NB4 (cell line): ENCODE measurements at places on chromosomes 13 and 19.

GRCh38 chr19:31037286-31037980 lies 311.8 kb downstream of the TSHZ3 start:
- no peak for DNase-seq

- DNase-seq, result no peak
Observed at GRCh38 chr13:99316657-99317256, 9.6 kb upstream of the GPR183 start.

GRCh38 chr13:50339271-50339670 lies 324.0 kb downstream of the KCNRG start:
- no peak for DNase-seq

GRCh38 chr13:113184568-113185440 lies 23.7 kb downstream of the PCID2 start:
- no peak for DNase-seq

GRCh38 chr13:25963674-25964073 lies 88.1 kb downstream of the SHISA2 start:
- DNase-seq, result no peak

- peak; percentile 10 for DNase-seq
Observed at GRCh38 chr19:57241176-57241575, 744 bp downstream of the ZNF805 start.

DNA sequence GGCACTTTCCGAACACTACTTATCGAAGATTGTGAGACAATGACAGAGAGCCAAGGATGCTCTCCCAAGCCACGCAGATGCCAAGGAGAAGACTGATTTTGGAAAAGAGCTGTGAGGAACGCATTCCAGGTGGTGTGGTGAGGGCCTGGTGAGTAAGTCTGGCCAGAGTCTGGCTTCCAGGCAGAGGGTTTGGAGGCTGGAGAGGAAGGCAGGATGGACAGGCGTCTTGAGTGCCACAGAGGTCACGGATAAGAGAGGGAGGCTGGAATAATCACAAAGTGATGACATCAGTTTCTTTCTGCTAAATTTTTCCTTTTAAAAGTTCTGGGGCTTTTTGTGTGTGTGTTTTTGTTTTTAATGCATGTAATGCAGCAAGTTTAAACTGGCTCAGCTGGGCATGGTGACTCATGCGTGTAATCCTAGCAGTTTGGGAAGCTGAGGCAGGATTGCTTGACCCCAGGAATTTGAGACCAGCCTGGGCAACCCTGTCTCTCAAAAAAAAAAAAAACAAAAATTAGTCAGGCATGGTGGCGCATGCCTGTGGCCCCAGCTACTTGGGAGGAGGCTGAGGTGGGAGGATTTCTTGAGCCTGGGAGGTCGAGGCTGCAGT lies 235.1 kb downstream of the NALCN start:
- no peak for DNase-seq

- no peak for DNase-seq
Observed at GRCh38 chr13:112058941-112059340, 8.0 kb upstream of the SOX1 start.

- peak; percentile 40 for DNase-seq
Observed at GRCh38 chr13:26867451-26868091, 107.0 kb upstream of the GPR12 start.

DNA sequence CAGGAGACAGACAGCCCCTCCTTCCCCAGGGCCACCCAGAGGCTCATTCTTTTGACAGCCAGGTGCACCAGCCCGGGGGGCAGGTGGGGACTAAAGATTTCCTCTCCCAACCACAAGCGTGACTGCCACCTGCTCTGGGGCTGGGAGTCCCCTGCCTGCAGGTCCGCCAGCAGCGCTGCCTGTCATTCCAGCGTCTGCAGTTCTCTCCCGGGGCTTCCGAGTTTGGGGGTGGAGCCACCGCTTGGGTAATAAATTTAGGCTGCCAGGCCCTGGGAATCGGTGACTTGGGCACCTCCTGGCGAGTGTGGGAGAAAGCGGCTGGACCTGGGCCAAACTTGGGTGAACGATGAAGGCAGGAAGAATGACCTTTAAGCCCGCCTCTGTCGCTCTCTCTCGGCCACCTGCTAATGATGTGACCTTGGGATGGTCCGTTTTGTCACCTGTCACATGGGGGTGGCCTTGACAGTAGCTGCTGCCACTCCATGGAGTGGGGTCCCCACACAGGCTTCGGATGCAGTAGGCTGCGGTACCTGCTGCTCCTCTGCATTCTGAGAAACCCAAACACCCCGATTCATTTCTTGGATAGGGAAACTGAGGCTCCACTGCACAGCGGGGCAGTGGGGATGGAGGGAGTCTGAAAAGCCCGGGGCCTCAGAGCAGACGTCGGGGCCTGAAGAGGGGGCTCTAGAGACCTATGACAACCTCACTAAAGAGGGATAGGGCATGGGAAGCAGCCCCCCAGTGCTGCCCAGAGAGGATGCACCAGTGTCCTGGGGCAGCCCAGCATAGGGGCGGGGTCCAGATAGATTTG lies 12.8 kb downstream of the FUT6 start:
- peak; percentile 40 for DNase-seq

DNA sequence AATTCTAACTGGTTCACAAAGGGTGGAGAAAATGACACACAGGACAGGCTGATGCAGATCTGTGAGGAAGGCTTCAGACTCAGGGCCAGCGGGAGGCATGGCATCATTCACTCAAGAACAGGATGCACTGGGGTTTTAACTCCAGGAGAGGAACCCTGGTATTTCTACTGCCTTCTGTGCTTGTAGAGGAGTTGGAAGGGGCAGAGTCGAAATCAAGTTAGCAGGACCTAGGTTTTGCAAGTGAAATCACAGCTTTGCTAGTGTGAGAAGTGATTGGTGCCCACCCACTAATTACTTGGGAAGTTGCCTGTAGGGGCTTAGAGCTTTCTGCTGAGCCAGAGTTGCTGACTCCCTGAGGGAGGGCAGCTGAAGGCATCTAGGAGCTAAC lies 92.7 kb downstream of the AKAP11 start:
- DNase-seq, result no peak

GRCh38 chr13:47705185-47705584 lies 295.9 kb downstream of the SUCLA2 start:
- no peak for DNase-seq

GRCh38 chr13:46119883-46120614 lies 15.2 kb upstream of the CPB2 start:
- DNase-seq, result no peak

GRCh38 chr13:111261326-111261725 lies 59.1 kb upstream of the TEX29 start:
- DNase-seq, result no peak

- no peak for DNase-seq
Observed at GRCh38 chr13:26663791-26664190, 96.8 kb downstream of the GPR12 start.

- no peak for DNase-seq
Observed at GRCh38 chr13:47598340-47598911, 402.6 kb downstream of the SUCLA2 start.

DNA sequence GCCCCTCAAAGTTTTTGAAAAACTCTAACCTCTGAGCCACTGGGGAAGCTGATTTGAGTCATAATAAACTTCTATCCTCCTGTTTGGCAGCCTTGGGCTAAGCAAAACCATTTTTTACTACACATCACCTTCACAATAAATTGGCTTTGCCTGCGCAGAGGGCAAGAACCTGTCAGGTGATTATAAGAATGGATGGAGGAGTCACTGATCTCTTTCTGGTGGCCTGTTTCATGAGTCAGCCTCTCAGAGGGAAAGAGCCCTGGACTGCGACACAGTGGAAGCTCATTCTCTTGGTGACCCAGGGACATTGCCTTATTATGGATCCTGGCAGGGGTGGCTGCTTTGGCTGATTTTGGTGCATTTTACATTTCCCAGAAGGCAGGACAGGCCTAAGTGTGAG lies 17.5 kb upstream of the PSG9 start:
- no peak for DNase-seq

DNA sequence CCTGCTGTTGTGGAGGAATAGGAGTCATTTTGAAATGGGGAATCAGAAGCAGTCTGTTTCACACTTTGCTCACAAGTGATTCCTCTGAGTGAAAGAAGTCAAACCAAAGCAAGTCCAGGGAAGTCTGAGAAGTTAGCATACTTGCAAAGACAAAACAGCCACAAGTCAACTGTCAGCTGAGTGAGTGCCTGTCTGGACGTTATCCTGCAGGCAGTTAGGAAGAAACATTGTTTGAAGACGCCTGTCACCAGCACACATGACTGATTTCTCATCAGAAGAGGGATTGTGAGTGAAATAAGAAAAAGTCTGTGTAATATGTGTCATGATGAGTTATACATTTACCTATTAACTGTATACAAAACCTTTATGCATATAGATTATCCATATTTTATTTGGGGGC lies 153.5 kb downstream of the KCNRG start:
- DNase-seq, result no peak

- no peak for DNase-seq
Observed at GRCh38 chr13:99692854-99693253, 191.6 kb downstream of the TM9SF2 start.

GRCh38 chr13:62046512-62046911 lies 630.9 kb upstream of the PCDH20 start:
- DNase-seq, result no peak

- no peak for DNase-seq
Observed at GRCh38 chr19:42166316-42166715, 34.1 kb upstream of the POU2F2 start.

DNA sequence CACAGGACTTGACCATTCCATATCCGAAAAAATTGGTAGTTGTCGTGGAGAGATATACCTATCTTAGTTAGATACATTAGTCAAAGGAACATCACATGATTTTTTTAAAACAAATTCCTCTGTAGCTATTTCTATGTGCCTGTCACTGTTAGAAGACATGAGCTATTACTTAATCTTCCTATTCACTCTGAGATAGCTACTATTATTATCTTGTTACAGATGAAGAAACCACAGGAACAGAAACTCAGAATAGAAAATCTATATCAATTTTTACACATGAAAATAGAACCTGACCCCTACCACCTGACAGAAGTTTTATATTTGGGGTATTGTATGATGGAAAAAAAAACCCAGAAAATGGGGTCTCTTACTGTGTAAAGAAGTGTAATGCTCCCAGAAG lies 68.9 kb upstream of the TDRD3 start:
- no peak for DNase-seq

DNA sequence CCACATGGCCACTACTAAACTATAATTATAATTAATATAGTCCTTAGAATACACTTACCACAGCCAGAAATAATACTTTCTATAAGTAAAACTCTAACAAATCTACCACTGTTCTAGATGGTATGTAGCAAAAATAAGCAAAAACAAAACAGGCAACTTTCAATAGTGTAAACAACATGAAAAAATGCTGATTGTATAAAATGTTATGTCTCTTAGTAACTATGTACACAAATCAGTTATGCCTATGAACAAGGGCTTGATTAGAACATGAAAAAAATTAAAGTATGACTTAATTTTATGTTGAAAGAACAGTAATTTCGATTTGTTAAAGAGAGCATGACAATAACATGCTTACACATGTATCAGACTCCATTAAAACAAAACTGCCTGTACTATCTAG lies 60.7 kb downstream of the LATS2 start:
- no peak for DNase-seq

GRCh38 chr19:9436358-9436757 lies 985 bp upstream of the ZNF266 start:
- no peak for DNase-seq

GRCh38 chr13:88761145-88761544 lies 1090.0 kb downstream of the SLITRK5 start:
- no peak for DNase-seq

GRCh38 chr19:30854207-30854606 lies 482.0 kb downstream of the ZNF536 start:
- no peak for DNase-seq

DNA sequence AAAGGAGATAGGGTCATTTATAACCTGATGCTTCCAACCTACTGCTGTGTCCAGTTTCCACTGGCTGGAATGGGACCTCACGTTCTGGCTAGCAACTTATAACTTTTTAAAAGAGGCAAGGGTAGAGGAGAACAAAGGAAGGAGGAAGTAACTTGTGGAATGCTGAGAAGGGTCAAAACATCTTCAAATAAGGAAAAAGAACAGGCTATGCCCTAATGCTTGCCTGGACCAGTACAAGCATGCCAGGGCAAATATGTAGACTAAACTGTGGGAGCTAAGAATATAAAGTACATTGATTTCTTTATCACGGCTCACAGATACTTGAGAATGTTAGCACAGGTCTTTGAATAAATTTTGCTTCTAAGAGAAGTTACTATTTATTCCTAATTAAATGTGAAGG lies 1.5 kb upstream of the ZNF561 start:
- no peak for DNase-seq

GRCh38 chr13:84609716-84610115 lies 727.4 kb upstream of the SLITRK1 start:
- DNase-seq, result no peak

- no peak for DNase-seq
Observed at GRCh38 chr19:38583219-38583984, 34.4 kb downstream of the MAP4K1 start.
